ENCODE measurements at places on chromosomes 4 and X.

GRCh38 chr4:40143926-40144508 is 52.8 kb upstream of the RHOH start:
- DNase-seq, result no peak

DNA sequence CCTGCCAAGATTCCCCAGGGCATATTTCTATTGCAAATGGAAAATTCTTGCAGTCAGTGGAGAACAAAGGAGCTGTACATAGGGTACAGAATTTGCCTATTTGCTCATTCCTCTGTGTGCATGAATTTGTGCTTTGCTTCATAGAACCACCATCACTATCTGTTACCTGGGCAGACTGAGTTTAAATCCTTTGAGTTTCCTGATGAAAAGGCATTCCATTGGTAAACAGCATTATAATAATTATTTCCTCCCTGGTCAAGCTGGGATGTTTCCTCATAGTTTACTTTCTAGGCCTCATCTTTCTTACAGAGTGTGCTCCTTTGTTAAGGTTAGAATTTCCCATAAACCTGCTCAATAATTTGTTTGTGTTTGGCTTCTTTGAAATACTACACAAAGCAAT is 809 bp upstream of the SLC6A14 start:
- DNase-seq, result no peak

DNA sequence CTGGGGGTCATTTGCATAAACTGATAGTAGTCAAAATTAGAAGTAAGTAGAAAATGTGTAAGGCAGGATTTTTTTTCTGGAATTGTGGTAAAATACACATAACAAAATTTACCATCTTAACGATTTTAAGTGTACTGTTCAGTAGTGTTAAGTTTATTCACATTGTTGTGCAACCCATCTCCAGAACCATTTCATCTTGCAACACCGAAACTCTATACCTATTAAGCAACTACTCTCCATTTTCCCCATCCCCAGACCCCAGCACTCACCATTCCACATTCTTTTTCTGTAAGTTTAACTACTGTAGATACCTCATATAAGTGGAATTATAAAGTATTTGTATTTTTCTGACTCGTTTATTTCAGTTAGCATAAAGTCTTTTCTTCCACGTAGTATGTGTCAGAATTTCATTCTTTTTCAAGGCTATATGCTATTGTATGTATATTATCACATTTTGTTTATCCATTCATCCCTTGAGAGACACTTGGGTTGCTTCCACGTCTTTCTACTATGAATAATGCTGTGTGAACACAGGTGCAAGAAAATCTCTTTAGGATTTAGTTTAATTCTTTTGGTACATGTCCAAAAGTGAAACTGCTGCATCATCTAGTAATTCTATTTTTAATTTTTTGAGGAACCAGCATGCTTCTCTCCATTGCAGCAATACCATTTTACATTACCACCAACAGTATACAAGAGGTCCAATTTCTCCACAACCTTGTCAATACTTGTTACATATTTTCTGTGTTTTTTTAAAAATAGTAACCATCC is 39.1 kb upstream of the NSUN7 start:
- no peak for DNase-seq

GRCh38 chr4:74944354-74944793 is 11.5 kb downstream of the PARM1 start:
- no peak for DNase-seq

DNA sequence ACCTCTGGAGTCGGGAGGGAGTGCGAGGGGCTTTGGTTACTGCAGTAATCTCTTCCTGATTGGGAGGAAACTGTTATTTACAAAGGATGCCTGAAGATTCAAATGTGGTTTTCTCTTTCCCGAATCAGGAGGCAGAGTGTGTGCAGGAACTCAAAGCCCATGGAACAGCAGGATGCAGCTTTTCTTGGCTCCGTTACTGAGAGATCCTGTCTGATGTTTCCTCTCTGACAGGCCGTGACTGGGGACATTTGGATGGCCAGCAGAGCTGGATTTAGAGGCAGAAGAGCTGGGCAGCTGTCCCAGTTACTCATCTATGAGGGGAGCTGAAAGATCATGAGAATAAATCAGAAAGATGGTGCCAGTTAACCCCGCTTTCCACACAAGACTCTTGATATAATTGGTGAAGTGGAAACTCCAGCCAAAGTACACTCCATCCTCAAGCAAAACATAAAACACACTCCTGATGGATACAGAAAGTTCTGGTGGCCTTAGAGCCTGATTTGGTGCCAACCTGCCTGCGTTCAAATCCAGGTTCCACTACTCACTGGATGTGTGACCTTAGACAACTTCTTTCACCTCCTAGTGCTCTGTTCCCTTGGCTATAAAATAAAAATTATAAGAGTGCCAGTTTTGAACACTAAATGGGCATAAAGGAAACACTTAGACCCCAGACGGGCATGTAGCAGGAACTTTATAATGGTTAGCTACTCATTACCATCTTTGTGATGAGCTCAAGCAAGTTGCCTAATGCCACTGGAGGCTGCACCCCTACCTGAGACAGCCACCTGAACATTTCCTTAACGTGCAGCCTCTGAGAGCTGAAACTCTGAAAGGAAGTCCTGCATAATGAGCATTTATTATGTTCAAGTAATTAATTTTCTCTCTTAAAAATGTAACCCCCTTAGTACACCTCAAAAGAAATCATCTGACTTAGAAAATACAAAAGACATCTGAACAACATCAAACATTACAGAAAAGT is 349.0 kb upstream of the GATB start:
- DNase-seq, result no peak

DNA sequence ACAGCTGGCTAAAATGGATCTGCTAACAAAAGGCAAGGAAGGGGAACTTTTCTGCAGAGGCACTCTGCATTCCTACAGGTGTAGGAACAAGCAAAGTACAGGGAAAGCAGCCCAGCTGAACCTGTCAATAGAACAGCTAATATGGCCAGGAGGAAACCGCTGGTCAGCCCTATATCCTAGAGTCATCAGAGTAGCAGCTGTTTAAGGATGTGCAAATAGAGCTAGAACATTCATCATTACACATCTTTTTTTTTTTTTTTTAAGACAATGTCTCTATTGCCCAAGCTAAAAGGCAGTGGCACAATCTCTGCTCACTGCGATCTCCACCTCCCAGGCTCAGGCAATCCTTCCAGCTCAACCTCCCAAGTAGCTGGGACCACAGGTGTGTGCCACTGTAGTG is 163.0 kb downstream of the BTC start:
- no peak for DNase-seq

DNA sequence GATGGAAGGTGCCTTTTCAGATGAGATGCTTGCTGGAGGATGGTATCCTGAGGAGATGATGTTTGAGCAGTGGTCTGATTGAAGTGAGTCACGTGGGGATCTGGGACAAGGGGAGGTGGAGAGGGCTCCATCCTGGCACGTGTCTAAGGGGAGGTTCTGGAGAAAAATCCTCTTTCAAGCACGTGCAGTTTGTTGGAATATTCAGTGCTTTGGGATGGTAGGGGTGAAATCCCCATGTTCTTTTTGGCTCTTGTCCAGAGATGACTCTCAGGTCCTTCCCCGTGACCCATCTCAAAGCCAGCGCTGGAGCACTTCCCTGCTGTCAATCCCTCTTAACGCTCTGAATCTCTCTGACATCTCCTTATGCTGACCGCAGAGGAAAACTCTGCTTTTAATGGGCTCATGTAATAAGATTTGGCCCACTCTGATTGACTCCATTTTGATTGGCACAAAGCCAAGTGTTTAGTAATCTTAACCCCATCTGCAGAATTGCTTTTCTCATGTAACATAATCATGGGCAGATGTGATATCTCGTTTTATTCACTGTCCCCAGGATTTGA is 10.8 kb upstream of the KLKB1 start:
- DNase-seq, result no peak

DNA sequence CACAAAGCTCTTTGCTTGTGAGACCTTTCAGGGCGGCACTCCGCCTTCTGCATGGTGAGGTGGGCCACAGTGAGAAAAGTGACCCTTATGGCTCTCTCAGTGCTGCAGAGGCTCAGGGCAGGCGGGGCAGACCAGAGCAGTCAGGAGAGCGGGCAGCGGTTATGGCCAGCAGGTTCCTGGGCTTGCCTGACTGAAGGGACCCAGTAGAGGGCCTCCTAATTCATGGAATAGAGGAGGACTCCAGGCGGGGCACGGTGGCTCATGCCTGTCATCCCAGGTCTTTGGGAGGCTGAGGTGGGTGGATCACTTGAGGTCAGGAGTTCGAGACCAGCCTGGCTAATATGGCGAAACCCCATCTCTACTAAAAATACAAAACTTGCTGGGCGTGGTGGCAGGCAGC is 91.4 kb downstream of the CLNK start:
- DNase-seq, result no peak

- no peak for DNase-seq
Observed at GRCh38 chr4:82721819-82722423, 76.7 kb downstream of the SCD5 start.

DNA sequence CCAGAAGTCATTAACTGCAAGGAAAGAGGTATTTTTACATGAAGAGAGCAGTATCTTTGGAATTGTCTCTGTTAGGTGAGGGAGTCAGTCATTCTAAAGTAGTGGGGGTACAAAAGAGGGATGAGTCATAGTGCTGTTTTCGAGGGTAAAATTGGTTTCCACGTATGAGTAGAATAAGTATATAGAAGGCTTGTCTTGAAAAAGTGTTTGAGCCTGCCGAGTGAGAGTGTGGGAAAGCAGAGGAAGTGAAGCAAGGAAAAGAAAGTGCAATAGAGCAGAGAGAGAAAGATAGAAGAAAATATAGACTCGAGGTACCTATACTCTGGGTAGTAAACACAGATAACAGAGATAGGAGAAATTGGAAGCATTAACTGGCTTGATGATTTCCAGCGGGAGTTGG is 696.4 kb downstream of the DMD start:
- DNase-seq, result no peak

GRCh38 chr4:67762086-67762485 is 7.9 kb upstream of the GNRHR start:
- no peak for DNase-seq

GRCh38 chrX:150696331-150696730 is 3.1 kb downstream of the MTMR1 start:
- no peak for DNase-seq

- DNase-seq, result no peak
Observed at GRCh38 chr4:95411371-95412088, 137.2 kb downstream of the UNC5C start.

DNA sequence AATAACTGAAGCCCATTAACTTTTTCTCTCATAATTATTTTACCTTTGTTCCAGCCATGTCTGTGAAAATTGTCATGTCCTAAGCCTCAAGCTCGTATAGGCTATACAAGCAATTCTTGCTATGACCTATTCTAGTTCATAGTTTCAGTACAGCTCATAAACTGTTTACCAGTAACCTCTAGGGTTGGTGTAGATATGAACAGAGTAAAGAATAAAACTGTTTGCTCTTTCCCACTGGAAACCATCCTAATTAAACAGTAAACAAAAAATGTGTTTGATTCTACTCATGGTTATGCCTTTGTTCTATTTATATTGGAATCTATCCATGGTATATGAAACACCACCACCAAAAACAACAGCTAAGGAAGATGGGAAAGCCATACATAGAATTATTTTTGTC is 1444.0 kb upstream of the PCDH7 start:
- DNase-seq, result no peak

DNA sequence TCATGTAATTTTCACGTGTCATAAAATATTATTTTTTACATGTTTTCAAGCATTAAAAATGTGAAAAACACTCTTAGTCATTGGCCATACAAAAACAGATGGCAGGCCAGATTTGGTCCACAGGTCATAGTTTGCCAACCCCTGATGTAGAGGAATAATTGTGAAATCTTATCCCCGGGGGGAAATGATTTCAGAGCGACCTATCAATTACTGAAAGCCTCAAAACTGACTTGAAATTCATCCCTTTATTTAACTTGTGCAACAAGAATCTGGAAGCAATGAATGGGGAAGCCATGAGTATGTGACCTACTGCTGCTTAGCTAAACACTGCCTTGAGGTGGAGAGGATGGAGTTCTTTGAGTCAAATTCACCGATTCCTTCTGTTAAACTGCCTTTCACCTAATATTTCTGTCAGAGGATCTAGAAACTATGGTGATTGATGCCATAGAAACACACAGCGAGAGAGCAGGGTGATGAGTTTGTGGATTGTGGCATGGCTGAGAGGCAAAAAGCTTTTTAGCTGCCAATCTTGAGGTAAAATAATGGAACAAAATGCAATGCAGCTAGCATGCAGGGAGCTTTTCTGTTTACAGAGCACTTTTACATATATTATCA is 30.3 kb upstream of the BRS3 start:
- no peak for DNase-seq

DNA sequence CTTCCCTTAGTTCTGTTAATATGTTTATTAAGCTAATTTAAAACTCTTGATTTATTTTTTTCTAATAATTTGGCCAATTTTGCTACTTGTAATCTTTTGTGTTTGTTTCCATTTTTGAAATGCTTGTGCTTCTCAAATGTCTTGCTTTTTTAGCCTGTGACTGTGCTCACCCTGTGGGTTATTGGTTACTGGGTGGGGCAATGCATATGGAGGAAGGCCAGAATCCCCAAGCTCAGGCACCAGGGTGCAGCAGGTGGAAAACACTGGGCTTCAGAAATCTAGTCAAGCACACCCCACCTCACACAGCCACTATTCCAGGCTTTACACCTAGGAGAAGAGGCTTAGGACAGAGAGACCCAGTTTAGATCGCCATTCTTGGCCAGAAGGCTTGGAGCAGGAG is 33.1 kb downstream of the ETNPPL start:
- DNase-seq, result no peak

- DNase-seq, result no peak
Observed at GRCh38 chrX:30798810-30799209, 90.2 kb downstream of the TAB3 start.

GRCh38 chrX:72001471-72001870 is 90.8 kb downstream of the NHSL2 start:
- no peak for DNase-seq

DNA sequence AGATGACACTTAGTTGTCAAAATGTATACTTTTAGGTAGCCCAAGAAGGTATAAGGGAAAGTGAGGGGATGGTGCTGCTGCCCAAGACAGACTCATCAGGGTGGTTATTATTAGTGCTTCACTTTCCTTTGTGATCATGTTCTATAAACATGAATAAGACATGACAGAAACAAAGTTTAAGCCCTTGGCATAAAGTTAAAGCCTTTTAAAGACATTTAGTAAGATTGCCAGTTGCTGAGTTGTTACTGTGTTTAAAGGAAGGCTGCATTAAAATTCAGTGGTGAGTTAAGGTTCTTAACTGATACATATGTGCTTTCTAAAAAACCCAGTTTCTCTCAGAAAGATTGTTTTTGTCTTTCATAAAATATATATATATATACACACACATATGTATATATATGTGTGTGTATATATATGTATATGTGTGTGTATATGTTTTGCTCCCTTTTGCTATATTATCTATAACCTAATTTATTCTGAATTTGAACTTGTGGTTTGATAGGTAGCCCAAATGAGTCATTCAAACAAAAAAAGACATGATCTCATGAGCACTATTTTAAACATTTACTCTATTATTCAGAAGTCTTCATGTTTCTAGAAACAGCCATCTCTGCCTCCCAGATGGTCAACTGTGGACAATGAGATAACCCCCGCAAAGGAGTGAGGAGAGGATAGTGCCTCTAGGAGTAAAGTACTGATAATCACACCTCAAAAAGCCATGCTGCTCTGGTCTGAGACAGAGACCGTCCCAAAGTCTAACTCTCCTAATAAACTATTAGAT is 98.1 kb upstream of the OTUD4 start:
- DNase-seq, result no peak

Data from COLO829 (cell line).